Heart right ventricle (tissue), 16 donors: ENCODE measurements at places on chromosomes 4 and X. TPM values are rescaled to one million over a fixed set of nuclear protein-coding genes. Genes with fewer than 3 reads are reported as not detected.
A peak's percentile ranks its signal among the peaks of the same experiment; 100 is the strongest.

GJB1 gene
- total RNA-seq = not detected

GRCh38 chr4:10173037-10173753 is 56.6 kb upstream of the WDR1 start:
- DNase-seq = peak; percentile 22

DNA sequence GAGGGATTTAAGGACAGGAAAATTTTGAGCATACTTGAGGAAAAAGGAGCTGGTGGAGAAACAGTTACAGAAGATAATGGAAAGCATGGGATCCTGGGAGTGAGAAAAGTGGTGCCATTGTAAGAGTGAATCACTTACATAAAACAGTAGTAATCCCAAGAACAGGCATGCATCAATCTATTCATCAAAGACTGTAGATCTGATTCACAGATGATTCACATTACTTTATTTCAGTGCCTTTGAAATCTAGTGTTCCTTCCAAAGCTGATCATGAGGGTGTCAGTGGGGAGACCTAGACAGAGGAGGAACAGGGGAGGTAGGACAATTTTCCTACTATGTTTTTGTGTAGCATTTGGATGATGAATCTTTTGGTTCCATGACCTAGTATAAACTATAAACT is 102.7 kb downstream of the TAB3 start:
- no peak for DNase-seq

DNA sequence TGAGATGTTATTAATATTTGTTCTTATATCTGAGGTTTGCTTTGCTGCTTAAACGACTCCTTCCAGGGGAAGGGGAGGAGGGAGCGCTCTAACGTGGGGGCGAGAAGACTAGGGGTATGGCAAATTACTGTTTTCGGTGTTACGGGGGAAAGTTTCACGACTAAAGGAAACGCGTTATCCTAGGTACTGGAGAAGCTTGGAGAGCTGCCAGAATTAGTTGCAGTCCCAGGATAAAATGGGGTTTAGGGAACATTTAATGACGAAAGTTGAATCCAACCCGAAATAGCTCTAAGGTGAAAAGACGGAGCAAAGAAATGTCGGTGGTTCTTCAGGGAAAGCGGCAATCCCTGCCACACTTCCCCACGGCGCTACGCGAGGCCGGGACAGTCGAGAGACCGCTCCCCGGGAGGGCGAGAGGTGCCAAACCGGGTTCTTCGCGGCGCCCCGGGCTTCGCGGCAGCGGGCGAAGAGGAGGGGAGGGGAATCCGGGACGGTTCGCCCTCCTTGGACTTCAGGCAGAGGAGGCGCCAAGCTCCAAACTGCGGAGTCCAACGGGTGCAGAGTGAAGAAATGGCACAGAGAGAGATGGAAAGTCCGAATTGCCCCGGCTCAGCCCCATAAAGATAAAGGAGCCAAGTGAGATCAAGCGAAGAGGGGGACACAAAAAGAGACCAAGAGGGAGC is 724 bp downstream of the THOC2 start:
- no peak for DNase-seq

GRCh38 chr4:149709640-149710039 is 106.0 kb downstream of the IQCM start:
- DNase-seq = no peak
